ENCODE measurements at places on chromosomes 5 and 9. TPM values are rescaled to one million over a fixed set of nuclear protein-coding genes. Genes with fewer than 3 reads are reported as not detected.

The PDE6A gene
- total RNA-seq: not detected

The CCDC183 gene
- total RNA-seq: 0.37 TPM

The EXOC3 gene
- total RNA-seq: 55.2 TPM

The LCN9 gene
- not detected for total RNA-seq

The LMX1B gene
- 5.9 TPM for total RNA-seq

The RNF183 gene
- total RNA-seq: 1.1 TPM

The PPP3R2 gene
- not detected for total RNA-seq

The FOXD4L4 gene
- not detected for total RNA-seq

The TOR1B gene
- 23.2 TPM for total RNA-seq

GRCh38 chr5:157494178-157494832 lies 34.3 kb downstream of the NIPAL4 start:
- no peak for DNase-seq

DNA sequence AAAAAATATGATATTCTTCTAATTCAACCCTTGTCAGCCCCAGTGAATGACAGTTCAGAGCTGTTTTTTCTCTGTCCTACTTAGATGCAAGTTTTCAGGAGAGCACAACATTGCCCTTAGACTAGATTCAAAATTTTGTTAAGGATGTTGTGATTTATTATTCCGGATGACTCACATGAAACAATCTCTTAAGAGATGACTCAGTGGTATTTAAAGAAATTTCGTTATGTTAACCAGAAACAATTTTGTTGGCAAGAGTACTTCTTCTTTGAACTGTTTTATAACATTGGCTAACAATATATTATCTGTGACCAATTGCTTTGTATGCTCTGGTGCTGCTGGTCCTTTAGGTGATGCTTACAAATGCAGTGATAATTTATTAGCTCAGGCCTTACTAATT lies 132.0 kb downstream of the IZUMO3 start:
- DNase-seq: no peak

DNA sequence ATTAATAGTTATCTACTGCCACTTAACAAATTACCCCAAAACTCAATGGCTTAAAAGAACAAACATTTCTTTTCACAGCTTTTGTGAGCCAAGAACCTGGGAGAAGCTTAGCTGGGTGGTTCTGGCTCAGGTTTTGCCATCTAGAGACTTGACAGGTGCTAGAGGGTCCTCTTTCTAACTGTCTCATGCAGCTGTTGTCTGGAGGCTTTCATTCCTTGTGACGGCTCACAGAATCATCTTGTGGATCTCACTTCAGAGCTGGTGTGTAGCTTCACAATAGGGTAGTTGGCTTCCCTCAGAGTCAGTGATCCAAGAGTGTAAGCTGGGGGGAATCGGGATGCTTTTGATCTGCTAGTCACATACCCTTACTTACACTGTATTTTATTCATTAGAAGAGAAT lies 81.2 kb upstream of the APC start:
- no peak for DNase-seq

GRCh38 chr5:178327931-178328711 lies 95.5 kb upstream of the PHYKPL start:
- no peak for DNase-seq

DNA sequence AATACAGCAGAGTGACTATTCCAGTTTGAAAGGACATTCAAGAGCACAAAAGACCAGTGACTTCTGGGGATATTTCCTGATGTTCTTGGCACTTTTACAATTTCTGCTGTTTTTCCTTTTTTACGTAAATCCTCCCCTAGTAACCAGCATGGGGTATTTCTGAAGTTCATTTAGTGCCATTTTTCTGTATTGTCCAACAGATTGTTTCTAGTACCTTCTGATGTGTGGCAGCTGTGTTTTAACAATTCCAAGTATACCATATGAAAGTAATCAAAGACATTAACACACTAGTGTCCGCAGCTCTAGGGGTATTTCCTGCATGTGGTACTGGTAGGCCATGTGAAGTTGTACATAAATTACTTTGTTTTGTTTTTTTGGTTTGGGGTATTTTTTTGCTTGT lies 53.0 kb upstream of the SMARCA2 start:
- no peak for DNase-seq

- no peak for DNase-seq
Observed at GRCh38 chr9:108551030-108551841, 304.6 kb downstream of the ACTL7B start.

DNA sequence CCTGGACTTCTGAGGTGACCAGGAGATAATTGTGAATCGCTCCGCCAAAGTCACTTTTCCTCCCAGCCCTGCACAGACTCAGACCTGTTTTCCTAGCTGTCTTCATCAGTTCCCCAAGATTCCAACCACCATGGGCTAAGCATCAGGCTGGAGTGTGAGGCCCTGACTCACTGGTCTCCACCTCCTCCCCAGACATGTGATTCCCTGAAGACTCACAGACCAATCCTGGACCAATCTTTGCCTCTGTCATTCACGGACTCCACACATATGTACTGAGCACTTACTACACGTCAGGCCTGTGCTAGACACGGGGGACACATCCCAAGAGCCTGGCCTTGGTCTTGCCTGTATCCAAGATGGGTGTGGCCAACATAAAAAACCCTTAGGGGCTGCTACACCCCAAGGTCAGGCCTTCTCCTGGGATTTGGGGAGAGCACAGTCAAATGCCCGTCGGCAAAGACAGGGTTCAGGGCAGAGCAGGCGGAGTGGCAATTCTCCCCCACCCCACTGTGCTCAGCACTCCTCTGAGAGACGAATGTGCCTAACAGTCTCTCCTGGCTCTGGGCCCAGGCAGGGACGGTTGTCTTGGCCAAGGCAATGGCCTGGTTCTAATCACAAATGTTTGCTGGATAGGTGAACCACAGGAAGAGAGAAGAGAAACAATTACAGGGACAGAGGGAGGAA lies 11.9 kb downstream of the EEIG1 start:
- peak; percentile 79 for DNase-seq

- no peak for DNase-seq
Observed at GRCh38 chr5:72160329-72160728, 53.1 kb downstream of the MAP1B start.

- DNase-seq: no peak
Observed at GRCh38 chr9:127445851-127446712, 5.1 kb downstream of the RPL12 start.

- DNase-seq: no peak
Observed at GRCh38 chr9:74653410-74654080, 156.4 kb downstream of the RORB start.

- DNase-seq: peak; percentile 49
Observed at GRCh38 chr9:109411069-109411761, 86.9 kb downstream of the PTPN3 start.

- no peak for DNase-seq
Observed at GRCh38 chr9:120735415-120736126, 21.3 kb upstream of the MEGF9 start.

- DNase-seq: no peak
Observed at GRCh38 chr9:87270221-87270847, 227.3 kb upstream of the DAPK1 start.

GRCh38 chr5:96173366-96173765 lies 211.7 kb upstream of the ELL2 start:
- DNase-seq: no peak

GRCh38 chr9:3397766-3398165 lies 128.0 kb downstream of the RFX3 start:
- no peak for DNase-seq

GRCh38 chr5:111606194-111606593 lies 93.9 kb upstream of the STARD4 start:
- no peak for DNase-seq

- DNase-seq: no peak
Observed at GRCh38 chr9:37100327-37100726, 20.0 kb upstream of the ZCCHC7 start.

- DNase-seq: no peak
Observed at GRCh38 chr9:19493174-19493811, 84.5 kb downstream of the ACER2 start.

- peak; percentile 33 for DNase-seq
Observed at GRCh38 chr5:15499528-15500324, at the start of gene FBXL7. FBXL7 (plus strand) TSS chr5:15500180.

- no peak for DNase-seq
Observed at GRCh38 chr5:137266186-137266585, 232.9 kb downstream of the SPOCK1 start.

GRCh38 chr5:172045315-172045632 lies 38.8 kb upstream of the FBXW11 start:
- DNase-seq: no peak

DNA sequence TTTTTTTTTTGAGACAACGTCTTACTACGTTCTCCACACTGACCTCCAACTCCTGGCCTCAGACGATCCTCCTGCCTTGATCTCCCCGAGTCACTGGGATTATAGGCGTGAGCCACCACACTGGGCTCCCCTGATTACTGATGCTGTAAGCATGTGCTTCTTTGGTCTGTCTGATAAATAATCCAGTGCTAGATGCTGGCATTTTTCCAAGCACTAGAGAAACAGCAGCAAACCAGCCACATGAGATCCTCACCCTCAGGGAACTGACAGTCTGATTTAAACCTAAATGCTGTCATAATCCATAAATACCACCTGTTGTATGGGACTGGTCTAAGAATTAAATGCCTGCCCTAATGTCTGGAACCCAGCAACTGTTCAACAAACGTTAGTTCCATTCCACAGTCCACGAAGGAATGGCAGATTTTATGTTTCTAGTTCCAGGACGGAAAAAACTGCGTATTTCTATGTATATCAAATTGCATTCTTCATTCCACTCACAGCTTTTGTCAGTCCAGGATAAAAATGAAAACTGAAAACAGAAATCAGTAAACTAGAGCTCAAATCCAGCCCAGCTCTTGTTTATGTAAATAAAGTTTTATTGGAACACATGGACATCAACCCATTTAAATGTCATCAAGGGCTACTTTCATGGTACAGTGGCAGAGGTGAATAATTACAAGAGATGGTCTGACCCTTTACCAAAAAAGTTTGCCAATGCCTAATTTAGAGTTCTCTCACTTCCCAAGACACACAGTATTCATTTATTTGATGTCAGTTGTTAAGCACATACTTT lies 20.1 kb downstream of the SLC35D2 start:
- DNase-seq: peak; percentile 14

DNA sequence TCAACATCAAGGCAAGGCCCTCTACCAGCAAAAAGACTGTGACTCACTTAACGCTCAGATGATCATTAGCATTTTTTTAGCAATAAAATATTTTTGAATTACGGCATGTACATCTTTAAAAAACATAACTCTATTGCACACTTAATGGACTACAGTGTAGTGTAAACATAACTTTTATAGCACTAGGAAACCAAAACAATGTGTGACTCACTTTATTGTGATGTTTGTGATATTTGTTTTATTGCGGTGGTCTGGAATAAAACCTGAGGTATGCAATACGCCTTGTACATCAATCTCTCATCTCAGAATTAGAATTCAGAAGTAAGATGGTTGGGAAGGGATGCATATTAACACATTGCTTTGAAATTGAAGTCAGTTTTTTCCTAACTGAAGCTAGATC lies 106.9 kb upstream of the PTCH1 start:
- no peak for DNase-seq

- no peak for DNase-seq
Observed at GRCh38 chr5:127410959-127411358, 106.5 kb upstream of the PRRC1 start.

DNA sequence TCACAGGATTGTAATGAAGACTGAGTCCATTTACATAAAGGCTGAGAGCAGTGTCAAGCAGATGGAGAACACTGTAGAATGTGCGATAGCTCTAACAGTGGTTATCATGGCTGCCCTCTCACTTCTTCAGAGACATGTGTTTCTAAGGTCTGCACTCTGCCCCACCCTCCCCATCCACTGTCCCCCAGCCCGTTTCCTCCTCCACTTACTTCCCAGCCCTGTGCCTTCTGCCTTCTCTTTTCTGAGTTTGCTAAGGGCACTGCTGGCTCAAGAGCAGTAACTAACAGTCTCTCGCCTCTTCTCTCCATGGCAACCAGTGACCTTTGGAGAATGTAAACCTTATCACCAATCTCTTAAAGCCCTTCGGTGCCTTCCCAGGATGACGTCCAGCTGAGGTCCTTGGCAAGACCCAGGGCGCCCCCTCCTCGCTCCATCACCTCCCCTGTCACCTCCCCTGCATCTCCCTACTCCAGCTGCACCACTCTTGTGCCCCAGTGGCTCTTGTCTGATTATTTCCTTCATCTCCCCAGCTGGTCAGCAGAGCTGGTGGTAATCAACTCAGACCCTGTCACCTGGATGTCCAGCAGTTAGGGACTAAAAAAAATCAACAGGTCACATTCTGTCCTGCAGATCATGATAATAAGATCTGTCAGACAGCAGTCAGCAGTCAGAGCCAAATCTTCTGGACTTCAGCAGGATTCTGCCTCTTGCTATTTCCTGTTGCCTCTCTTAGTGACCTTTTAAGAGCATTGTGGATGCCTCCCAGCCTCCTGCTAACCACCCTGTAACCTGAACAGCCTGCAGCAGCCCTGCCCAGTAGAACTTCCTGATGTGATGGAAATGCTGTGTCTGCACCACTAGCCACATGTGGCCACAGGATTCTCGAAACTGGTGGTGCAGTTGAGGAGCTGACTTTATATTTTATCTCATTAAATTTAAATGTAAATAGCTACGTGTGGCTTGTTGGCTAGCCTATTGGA lies 9.0 kb downstream of the FXN start:
- DNase-seq: peak; percentile 71

GRCh38 chr9:78298046-78298765 lies 1.3 kb downstream of the PSAT1 start:
- no peak for DNase-seq

DNA sequence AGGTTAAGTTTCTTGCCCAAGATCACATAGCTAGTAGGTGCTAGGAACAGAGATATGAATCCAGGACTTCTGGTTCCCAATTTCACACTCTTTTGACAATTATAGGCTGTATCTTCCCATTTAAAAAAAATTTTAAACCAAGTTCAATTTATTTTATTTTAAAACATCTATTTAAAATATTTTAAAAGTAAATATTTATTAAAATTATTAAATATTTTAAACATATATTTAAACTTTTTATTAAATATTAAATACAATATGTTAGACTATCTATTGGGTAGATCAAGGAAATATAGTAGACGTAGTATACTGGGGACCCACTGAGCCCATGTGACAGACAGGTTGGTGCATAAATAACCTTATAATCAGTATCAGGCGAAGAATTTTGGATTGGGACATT lies 54.8 kb downstream of the GLRA1 start:
- no peak for DNase-seq

- no peak for DNase-seq
Observed at GRCh38 chr5:74441616-74442015, 198.9 kb downstream of the ENC1 start.

- no peak for DNase-seq
Observed at GRCh38 chr9:88072831-88073375, 65.4 kb downstream of the SPATA31C2 start.
